IMR-90 (cell line): ENCODE measurements at places on chromosomes 12 and 14. TPM values are rescaled to one million over a fixed set of nuclear protein-coding genes. Genes with fewer than 3 reads are reported as not detected.

Gene IFNG
- total RNA-seq, result not detected in 2 replicates

Gene GPR137C
- total RNA-seq, result 0.72 and 1.4 TPM in 2 replicates

Gene TAS2R8
- not detected in 2 replicates for total RNA-seq

Gene KRAS
- total RNA-seq, result 9.3 and 20.0 TPM in 2 replicates

Gene DBX2
- total RNA-seq, result not detected in 2 replicates

Gene TAS2R9
- total RNA-seq, result under 0.01 TPM in 1 of 2 replicates, not detected in the other

Gene CLEC4E
- not detected in 2 replicates for total RNA-seq

Gene RASSF9
- 0.18 and 0.28 TPM in 2 replicates for total RNA-seq

Gene NPFF
- total RNA-seq, result not detected in 2 replicates

Gene AKAP6
- total RNA-seq, result 1.6 and 1.7 TPM in 2 replicates

Gene CLEC1A
- not detected in 2 replicates for total RNA-seq

Gene OTOGL
- 0.18 and 0.28 TPM in 2 replicates for total RNA-seq

Gene SSTR1
- 1.1 and 1.4 TPM in 2 replicates for total RNA-seq

Gene ARHGEF40
- total RNA-seq, result 16.1 and 18.1 TPM in 2 replicates

Gene ACRBP
- not detected in 2 replicates for total RNA-seq
